ENCODE measurements at places on chromosomes 6 and 20.

- peak; percentile 52 for DNase-seq
Measured at GRCh38 chr20:2752567-2753460, 47.6 kb downstream of the CPXM1 start.

DNA sequence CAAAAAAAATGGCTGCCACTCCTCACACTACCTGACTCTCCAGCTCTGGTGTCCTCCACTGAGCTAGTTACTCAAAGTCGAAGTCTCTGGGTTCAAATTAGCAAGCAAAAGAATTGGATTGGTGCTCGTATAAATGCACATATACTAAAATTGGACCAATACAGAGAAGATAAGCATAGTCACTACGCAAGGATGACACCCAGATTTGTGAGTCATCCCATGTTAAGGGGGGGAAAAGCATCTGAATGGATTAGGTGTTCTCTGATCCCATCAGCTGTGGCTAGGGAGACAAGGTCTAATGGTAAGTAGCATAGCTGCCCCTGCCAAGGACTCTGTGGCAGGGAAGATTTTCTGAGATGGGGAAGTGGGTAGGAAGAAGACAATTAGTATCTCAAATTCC is 18.3 kb upstream of the AMD1 start:
- no peak for DNase-seq

GRCh38 chr20:57030611-57031600 is 235.5 kb downstream of the BMP7 start:
- DNase-seq = no peak

DNA sequence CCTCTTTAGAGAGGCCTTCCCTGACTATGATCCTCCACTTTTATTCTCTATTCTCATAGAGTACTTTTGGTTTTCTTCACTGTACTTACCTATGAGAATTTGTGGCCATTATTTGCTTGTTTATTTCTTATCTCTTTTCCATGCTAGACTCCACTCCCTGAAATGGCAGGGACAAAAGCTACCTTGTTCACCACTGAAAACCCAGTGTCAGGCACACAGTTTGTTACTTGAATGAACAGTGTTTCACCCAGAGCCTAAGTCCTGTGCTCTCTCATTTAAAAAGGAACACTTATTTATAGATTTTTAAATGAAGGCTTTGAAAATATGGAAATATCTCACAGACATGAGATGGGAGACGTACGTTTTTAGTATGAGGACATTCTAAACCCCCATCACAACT is 47.7 kb upstream of the ENPP5 start:
- no peak for DNase-seq

DNA sequence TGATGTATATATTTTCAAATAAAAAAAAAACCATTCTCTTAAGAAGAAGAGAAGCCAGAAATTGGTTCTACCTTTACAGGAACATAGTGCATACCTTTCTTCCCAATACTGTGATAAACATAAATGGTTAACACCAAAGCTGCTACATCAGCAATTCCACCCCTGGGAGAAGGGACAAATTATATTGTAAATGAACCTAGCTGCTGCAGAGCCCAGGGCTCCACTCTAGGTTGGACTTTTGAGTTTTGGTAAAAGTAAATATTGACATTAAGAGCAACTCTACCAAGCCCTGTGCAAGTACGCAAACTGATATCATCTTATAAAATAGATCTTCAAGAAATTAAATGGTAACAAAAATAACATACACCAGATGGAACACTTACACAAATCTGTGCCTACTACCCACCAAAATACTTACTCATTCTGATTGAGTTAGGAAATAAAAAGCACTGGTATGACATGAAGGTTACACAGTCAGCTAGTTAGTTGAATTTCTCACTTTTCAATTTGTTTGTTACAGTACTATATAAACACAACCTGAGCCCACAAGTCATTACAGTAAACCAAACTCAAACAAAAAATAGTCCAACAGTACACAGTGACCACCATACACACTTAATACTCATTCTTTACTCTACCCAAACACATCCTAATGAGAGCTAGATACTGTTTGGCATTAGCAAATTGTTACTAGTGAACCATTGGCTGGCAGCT is 223.3 kb upstream of the HEY2 start:
- DNase-seq = no peak

GRCh38 chr6:4399656-4400055 is 264.3 kb upstream of the ECI2 start:
- DNase-seq = no peak

GRCh38 chr20:45087814-45088213 is 13.1 kb downstream of the KCNS1 start:
- DNase-seq = no peak

GRCh38 chr6:131383421-131384411 is 189.3 kb upstream of the ARG1 start:
- DNase-seq = no peak

DNA sequence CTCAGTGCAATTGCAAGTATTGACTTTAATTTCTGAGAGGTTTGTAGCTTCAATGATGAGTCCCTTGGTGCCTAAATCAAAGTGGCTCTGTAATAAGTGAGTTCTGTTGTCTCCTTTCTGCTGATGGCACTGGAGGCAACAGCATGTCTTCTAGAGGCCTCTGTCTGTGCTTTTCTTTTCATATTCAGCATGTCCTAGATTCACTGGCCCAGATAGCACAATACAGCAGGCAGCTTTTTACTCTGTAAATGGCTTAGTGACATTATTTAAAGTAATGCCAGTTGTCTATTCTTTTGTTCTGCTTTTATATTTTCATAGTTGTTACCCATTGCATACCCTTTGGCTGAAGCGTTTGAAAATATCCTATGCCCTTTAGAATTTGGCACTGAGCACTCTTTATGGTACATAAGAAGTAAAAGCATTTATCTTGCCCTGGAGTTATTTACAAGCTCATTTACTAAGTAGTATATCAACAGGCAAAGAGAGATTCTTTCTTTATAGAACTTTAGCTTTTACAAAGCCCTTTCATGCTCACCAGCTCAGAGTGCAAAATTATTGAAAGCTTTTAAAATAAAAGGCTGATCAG is 271.5 kb upstream of the KCNQ5 start:
- no peak for DNase-seq

GRCh38 chr6:128848212-128848935 is 34.6 kb upstream of the LAMA2 start:
- no peak for DNase-seq

DNA sequence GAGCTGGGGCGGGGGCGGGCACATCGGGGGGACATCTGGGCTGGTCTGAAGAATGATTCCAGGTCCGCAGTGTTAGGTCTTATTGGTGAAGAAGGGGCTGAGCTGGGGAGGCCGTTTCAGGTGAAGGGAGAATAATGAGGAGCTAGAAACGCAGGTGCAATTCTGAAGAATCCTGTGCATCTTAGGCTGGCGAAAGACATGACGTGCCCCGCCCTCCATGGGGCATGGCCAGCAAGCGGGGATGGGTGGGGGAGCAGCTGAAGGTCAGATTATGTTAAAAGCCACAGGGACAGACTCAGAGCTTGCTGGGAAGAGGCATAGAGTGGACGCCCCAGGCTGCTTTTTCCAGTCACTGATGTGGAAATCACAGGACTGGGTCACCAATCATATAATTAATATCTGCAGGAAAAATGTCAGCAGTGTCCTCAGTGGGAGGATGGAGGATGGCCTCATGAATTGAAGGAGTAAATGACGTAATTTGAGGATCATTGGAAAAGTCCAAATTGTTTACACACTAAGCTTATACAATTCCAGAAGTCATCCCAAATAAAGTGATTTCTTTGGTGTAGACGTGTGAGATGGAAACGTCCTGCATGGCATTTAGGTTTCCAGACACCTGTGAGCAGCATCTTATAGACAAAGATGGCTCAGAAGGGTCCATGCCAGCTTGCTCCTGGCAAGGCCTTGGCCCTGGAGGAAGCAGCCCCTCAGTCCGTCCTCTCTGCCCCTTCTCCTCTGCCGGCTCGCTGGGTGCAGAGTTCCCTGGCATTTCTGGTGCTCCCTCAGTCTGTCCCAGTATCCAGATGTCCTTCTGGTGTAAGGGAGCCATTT is 109.6 kb upstream of the FRMD1 start:
- no peak for DNase-seq

- DNase-seq = no peak
Measured at GRCh38 chr20:40895182-40895581, 133.4 kb upstream of the TOP1 start.

GRCh38 chr6:45647341-45648261 is 269.9 kb upstream of the SUPT3H start:
- DNase-seq = no peak

DNA sequence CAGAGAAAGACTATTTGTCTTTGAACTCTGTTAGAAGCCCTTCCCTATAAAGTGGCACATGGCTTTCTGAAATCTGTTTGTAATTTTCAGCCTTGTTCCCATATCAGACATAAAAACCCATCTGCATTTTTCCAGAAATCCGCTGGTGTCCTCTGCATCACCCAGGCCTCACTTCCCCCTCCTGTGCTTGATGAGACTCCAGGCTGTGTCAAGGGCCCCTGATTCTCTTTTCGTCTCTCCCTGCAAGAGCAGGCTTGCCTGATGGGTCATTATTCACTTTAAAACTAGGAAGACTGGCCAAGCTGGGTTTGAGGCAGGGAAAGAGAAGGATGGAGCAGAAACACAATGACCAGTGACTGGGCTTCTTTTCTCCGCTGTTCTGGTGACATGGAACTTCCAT is 10.6 kb upstream of the PROKR2 start:
- DNase-seq = no peak

- DNase-seq = no peak
Measured at GRCh38 chr6:45743028-45743615, 272.5 kb downstream of the CLIC5 start.

DNA sequence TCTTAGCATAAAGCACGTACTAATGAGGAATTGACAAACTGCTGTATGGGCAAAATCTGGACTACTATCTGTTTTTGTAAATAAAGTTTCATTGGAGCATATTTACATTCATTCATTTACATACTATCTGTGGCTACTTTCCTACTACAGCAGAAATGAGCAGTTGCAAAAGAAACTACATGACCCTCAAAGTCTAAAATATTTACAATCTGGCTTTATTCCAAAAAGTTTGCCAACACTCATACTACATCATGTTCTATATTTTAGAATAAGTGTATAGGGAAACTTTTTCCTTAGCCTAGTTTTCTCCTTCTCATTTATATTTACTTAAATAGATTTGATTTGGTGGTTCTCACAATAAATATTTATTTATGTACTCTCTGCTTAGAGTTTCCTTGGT is 208.2 kb downstream of the RIMS1 start:
- no peak for DNase-seq

- DNase-seq = no peak
Measured at GRCh38 chr6:3765415-3765814, 13.9 kb upstream of the PXDC1 start.

GRCh38 chr6:105058316-105058715 is 101.4 kb downstream of the LIN28B start:
- DNase-seq = no peak

DNA sequence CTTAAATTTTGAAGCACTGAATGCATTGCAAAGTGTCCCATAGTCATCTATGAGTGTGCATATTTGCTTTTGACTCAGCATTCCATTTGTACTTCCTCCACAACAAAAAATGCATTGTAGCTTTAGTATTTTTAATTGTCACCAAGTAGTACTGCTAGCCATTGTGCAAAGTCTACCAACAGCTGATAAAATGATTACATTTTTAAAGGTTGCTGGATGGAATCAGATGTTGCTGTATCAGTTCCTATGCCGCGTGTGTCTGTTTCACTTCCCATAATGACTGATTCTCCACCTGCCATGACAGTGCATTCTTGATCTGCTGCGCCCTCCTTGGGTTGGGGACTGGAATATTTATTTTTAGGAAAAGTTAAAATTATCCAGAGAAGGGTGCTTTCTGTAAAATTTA is 41.2 kb downstream of the SLX4IP start:
- no peak for DNase-seq

DNA sequence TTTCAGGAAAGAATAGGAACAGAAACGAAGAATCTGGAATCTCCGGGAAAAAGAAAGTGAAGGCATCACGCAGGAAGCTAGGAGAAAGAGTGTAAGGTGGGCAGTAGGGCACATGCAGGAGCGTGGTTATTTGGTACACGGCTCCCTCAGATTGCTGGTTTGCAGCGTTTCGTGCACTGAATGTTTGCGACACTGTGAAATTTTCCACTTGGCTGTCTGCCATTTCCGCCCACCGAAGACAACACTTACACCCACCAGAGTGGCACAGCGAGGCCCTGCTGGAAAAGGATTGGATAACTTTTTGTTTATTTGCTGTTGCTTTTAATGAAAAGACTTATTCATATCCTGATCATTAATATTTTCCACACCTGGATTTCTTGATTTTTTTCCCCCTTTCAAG is 248.3 kb downstream of the GMPR start:
- peak; percentile 55 for DNase-seq

GRCh38 chr6:98880486-98880885 is 46.1 kb downstream of the POU3F2 start:
- DNase-seq = no peak

DNA sequence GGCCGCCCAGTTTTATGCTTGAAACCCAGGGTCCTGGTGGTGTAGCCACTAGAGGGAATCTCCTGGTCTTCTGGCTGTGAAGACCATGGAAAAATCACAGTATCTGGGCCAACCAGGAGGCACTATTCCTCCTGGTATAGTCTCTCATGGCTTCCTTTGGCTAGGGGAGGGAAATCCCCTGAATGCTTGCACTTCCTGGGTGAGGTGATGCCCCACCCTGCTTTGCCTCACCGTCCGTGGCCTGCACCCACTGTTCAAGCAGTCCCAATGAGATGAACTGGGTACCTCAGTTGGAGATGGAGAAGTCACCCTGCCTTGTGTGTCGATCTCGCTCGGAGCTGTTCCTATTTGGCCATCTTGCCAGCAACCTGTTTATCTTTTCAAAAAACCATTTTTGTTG is 10.1 kb upstream of the ZNF337 start:
- peak; percentile 29 for DNase-seq

GRCh38 chr6:125802943-125803377 is 12.2 kb downstream of the NCOA7 start:
- DNase-seq = no peak

DNA sequence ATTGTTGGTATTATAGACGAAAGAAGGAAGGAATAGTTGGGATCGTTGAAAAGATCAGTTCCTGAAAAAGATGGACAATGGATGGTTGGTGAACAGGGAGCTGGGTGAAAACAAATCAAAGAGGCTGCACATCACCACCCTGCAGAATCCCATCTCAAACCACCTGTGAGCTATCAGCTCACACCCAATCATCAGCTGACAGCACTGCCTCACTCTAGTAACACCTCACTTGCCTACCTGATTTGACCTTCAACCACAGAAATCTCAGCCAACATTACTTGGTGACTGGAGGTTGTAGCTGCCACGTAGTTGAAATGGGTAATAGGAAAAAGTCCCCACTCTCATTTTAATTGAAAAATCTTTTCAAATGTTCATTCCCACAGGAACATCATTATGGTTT is 101.8 kb upstream of the DST start:
- no peak for DNase-seq

DNA sequence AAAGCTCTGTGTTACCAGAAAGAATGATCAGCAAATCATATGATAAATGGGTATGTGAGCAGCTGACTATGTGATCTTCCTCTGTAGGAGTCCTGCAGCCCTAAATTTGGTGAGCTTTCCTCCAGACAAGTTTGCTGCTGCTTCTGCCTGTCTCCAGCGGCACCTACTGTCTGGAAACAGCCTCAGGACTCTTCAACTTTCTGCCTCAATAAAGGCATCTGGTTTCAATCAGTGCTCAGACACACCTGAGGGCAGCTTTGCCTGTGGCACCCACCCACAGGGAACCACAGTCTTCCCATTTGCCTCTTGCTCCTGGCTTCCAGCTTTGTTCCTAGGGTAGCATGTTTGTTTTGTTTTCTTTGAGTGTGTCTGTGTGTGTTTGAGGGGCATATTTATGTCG is 727.9 kb upstream of the MAN1A1 start:
- DNase-seq = no peak
